Cardiac septum (tissue), 1 donor: ENCODE measurements at places on chromosomes 6 and 20. TPM values are rescaled to one million over a fixed set of nuclear protein-coding genes. Genes with fewer than 3 reads are reported as not detected.

DNA sequence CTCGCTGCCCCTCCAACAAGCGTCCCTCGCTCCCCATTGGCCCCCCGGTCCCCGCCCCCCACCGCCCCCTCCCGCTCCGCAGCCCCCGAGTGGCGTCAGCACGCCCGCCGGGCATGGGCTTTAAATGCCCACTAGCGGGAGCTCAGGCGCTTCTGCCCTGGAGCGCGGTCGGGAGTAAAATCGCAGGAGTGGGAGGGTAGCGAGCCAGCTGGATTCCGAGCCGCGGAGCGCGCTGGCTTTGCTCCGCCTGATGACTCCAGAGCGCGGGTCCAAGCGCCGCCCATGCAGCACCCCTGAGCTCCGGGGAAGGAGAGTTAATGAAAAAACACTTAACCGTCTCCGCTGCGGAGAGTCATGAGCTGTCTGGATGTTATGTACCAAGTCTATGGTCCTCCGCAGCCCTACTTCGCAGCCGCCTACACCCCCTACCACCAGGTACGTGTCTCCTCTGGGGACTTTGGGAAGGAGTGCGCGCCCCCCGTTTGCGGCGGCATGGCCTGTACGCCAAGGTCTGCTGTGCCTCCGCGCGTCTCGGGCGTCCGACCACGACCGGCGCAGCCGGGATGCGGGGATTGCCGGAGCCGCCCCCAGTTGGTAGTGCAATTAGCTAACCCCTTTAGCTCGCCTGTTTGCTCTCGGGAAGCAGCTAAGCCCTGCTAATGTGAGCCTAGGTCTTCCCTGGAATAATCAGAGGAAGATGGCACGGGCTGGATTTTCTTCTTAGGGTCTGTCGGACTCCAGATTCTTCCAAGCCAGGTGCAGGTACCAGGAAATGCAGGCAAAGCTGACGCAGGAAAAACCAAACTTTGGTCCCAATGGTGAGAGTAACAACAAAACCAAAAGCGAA is at the start of gene VGLL2:
VGLL2 (plus strand) TSS at position 149 of the 847 bp plus-strand sequence; CDS start at position 355, 206 bp downstream.
- DNase-seq, result no peak

DNA sequence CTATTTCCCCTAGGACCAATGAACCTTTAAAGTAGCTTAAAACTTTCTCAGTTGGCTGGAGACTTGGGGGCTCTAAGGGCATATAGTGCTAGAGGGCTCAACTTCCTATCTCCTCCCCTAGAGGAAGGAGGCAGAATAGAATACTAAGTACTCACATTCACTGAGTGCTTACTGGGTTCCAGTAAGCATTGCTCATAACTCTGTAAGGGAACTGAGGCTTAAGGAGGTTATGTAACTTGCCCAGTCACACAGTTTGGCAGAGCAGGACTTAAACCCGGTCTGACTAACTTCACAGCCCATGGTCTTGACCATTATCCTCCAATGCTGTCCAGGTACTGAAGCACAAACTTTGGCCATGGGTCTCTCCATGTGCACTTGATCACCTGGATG is 12.5 kb downstream of the SESN1 start:
- DNase-seq, result no peak

GRCh38 chr20:50305636-50306477 is 115.2 kb downstream of the CEBPB start:
- no peak for DNase-seq

DNA sequence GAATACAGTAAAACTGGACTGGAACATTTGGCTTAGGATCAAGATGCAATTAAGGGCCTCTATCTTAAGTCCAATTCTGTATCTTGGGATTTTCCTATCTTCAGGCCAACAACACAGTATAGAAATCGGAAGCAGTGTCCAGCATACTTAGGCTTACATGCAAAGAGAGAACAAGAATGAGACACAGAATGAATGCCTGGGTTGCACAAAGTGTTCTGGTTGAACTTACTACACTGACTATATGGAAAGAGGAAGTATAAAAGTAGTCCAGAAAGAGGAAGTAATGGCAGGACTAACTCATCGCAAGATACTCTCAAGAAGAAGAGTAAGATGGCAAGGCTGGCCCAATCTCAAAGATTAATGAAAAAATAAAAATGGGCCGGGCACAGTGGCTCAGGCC is 87.6 kb downstream of the BTBD9 start:
- no peak for DNase-seq

DNA sequence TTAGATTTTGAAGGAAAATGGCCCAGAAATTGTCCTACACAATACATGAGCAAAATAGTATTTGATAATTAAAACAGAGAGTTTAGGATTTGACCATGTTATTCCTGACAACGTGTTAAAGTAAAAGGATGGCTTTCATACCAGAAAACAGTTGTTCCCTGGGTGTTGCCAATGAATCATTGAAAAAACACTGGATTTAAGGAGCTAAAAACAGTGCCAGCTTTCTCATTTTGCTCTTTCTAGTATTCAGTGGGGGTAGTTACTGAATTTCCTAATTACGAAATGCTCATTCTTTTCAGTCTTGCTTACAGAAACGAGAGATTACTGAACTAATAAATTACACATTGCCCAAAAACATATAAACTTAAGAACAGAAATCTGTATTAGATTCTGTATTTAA is 26.6 kb upstream of the SNAP91 start:
- DNase-seq, result no peak

GRCh38 chr6:13654496-13654895 is 39.4 kb downstream of the NOL7 start:
- DNase-seq, result no peak

- no peak for DNase-seq
Observed at GRCh38 chr6:146910611-146911010, 293.6 kb upstream of the STXBP5 start.

GRCh38 chr6:144820270-144820669 is 535.1 kb downstream of the UTRN start:
- no peak for DNase-seq

- no peak for DNase-seq
Observed at GRCh38 chr6:17165383-17165782, 63.5 kb downstream of the STMND1 start.

DNA sequence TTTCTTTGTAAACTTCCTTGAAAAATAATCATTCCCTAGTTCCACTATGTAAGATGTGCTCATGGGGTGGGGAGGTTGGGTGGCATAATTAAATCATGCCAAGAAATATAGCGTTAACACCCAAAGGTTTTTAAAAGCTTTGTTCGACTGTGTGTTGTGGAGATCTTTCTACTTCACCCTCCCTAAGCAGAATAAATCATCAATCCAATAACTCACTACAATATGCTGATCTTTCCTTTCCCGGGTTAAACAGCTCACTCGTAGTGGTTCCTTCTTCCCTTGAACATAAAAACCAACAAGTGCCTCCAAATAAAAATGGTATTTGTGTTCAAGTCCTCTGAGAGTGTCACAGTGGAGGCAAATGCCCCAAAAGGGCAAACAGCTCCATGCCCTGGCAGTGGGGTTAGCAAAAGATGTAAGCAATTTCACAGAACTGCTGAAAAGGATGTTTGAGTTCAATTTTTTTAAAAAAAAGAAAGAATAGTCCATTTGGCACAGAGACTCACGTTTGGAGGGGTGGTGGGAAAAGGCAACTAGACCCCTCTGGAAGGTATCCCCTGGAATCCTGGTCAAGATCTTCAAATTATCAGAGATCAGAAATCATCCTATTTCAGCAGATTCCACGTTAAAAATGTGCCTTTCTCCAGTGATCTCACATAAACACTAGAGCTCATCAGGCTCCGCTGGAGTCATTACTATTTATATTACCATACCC is 99.1 kb downstream of the TFAP2A start:
- no peak for DNase-seq

DNA sequence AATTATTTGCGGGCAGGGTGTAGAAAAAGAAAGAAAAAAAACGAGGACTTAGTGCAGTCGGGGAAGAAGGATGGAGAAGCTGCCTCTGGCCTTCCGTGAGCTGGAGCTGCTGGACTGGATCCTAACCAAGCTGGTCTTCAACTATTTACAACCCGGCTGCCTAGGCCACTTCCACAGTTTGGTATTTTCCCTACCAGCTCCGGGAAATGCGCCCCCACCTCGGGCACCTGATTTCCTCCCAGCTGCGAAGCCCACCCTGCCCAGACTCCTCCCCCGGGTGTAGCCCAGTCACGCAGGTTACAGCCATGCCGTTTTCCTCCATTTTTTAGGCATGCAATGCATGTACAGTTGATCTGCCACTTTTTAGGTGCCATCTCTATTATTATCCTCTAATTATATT is 21.2 kb downstream of the THEMIS start:
- no peak for DNase-seq

GRCh38 chr6:72787391-72788031 is 165.6 kb downstream of the KCNQ5 start:
- no peak for DNase-seq

OVOL2 gene
- not detected for total RNA-seq

CD83 gene
- 1.7 TPM for total RNA-seq

ATP6V1G2 gene
- 2.6 TPM for total RNA-seq

TCP11 gene
- not detected for total RNA-seq

MDFI gene
- 4.3 TPM for total RNA-seq

OR2H1 gene
- total RNA-seq, result not detected

VEGFA gene
- total RNA-seq, result 233 TPM

DDX43 gene
- not detected for total RNA-seq

PROKR2 gene
- total RNA-seq, result not detected

BMP5 gene
- total RNA-seq, result 1.4 TPM

CST5 gene
- not detected for total RNA-seq
